ENCODE measurements at places on chromosomes 12 and 14.

DNA sequence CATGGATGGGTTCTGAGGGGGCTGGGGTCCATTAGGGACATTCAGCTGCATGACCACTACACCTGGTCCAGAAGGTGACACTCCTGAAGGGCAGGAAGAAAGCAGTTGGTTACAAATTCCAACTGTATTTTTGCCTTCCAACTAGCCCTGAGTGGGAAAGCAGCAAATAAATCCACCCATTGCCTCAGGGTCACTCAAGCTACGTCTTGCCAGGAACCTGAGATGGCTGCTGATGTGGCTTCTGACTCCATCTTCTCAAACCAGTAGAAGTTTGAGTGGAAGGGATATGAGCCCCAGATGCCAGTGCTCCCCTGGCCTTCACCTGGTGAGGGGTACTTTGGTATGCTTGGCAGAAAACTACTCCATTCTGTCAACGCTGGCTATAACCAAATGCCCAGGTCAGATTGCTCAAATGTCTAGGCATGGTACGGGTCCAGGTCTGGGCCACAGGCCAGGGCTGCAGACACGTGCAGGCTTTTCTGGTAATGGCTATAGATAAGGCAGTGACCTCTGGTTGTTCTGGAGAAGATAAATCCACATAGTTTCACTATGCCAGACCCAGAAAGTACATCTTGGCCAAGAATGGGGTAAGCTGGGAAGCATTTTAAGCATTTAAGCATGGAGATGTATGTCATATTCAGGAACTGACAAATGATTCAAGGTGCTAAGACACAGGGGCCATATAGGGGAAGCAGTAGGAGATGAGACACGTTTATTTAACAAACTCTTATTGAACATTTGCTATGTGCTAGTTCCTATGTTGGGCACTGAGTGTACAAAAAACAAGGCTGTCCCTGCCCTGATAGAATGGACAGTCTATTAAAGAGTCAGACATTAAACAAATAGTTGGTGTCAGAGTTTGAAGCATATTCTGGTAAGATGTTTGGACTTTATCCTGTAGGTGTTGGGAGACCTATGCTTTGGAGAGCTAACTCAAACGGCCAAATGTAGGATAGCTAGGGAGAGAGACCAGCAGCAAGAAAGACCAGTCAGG is 8.3 kb upstream of the STAC3 start:
- DNase-seq: no peak

DNA sequence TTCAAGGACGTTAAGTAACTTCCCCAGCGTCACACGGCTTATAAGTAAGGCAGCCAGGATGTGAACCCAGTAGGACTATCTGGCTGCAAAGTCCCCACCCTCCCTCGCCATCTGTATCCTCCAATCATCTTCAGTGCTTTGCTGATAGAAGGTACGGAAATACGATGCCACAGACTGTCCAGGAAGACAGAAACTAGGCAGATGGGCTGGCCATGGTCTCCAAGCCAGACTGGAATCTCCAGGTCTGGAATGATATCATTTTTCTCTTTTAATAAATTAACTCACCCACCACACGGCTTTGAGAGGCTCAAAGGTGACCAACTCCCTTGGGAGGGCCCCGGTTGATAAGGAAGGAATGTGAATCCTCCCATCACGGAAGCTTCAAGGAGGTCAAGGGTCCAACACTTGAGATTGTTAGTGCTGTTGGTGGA is 16.3 kb upstream of the BDKRB1 start:
- DNase-seq: no peak

- no peak for DNase-seq
Measured at GRCh38 chr12:124328116-124328515, 33.2 kb downstream of the RFLNA start.

- DNase-seq: no peak
Measured at GRCh38 chr14:69107407-69108003, 45.4 kb downstream of the DCAF5 start.

DNA sequence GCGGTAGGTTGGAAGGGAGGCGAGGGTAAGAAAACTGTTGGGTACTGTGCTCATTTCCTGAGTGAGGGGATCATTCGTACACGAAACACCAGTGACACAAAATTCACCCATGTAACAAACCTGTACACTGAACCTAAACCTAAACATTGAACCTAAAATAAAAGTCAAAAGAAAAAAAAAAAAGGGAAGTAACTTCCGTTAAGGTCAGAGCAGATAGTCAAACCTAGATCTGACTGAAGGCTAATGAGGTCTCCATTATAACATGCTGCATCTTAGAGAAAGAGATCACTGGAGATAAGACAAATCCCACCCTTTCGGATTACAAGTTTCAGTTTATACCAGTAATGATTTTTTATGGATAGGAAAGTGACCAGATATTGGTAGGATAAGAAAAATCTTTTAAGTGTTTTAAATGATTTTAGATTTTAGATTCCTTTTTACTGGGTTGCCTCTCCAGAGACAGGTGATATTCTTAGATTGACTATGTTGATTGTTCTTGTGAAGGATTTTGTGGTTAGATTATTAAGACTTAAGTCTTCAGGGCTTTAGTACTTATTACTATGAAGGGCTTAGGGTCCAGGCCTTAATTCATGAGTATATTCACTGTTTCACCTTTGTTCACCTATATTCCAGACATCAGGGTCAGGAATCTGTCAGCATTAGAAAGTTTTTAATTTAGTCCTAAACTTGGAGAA is 11.2 kb upstream of the NCKAP1L start:
- DNase-seq: no peak

GRCh38 chr12:104742551-104743201 is 215.4 kb downstream of the SLC41A2 start:
- DNase-seq: no peak

- no peak for DNase-seq
Measured at GRCh38 chr12:97425802-97426491, 36.7 kb upstream of the RMST start.

- DNase-seq: no peak
Measured at GRCh38 chr12:65524666-65525065, 246.2 kb downstream of the MSRB3 start.

DNA sequence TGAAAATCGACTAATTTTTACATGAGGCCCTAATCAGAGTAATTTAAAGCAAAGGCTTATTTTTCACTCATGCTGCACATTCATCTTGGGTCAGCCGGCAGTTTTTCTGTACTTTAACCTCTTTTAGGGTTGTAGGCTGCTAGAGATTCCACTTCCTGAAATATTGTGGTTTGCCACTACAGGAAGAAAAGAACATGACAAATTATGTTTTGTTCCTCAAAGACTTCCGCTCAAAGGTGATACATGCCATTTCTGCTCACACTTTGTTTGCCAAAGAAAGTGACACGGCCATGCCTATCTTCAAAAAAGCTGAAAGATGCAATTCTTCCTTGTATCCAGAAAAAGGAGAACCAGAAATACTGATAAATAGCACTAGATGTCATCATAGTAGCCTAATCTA is 183.4 kb upstream of the PPFIA2 start:
- DNase-seq: no peak

GRCh38 chr14:30211326-30211725 is 283.7 kb upstream of the PRKD1 start:
- no peak for DNase-seq

DNA sequence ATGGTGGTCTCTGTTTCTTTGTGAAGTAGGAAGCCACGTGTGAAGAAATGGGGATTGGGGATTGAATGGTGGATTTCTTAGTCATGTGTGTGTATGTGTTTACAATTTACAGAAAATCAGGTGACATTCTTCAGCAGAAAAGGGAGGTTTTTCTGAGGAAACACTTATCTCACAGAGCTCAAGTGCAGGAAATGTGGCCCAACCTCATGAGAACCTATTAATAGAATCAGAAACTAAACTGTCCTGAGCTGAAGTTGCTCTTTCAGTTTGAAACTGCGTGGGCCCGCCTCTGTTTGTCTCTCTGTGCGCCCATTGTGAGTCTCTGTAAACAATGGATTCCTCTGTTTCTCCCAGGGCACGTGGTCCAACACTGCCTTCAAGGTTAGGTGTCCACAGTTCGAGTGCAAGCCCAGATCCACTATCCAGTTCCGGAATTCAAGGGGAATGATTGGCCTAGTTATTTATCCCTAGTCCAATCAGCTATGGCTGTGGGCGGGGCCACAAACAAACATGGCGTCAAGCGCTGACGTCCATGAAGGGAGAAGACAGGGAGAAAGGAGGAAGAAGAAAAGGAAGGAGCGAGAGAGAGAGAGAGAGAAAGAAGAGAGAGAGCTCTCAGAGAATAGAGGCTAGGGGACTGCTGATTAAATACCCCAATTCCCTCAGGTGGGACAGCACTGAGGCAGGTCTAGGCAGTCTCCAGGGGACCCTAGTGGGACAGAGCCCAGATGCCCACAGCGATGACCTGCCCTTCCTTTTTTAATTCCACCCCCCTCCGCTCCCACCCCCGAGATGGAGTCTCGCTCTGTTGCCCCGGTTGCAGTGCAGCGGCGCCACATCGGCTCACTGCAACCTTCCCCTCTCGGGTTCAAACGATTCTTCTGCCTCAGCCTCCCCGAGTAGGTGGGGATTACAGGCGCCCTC is 31.4 kb upstream of the C12orf76 start:
- peak; percentile 14 for DNase-seq

Data from stimulated activated CD8-positive, alpha-beta memory T cell treated with anti-CD3 and anti-CD28 coated beads, Interleukin-15, amount 100 ng/mL, for 24 hours (primary cell).